ENCODE measurements at places on chromosomes 7 and 10.

DNA sequence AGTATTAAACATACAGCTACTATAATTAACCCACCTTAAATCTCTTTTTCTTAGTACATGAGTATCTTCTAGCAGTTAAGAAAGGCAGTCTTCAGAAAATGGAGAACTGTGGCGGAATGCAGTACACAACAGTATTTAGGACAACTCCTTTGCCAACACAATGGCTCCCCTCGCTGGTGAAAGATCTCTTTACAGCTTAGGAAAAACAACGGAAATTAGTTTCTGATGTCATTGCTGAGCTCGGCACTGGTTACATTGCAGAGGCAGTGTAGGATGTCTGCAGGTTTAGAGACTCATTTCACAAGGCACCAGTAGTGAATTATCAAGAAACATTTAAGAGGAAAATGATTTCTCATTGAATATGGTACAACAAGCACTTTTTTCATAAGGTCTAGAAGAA, 43.4 kb downstream of the GLRX3 start:
- no peak for DNase-seq

DNA sequence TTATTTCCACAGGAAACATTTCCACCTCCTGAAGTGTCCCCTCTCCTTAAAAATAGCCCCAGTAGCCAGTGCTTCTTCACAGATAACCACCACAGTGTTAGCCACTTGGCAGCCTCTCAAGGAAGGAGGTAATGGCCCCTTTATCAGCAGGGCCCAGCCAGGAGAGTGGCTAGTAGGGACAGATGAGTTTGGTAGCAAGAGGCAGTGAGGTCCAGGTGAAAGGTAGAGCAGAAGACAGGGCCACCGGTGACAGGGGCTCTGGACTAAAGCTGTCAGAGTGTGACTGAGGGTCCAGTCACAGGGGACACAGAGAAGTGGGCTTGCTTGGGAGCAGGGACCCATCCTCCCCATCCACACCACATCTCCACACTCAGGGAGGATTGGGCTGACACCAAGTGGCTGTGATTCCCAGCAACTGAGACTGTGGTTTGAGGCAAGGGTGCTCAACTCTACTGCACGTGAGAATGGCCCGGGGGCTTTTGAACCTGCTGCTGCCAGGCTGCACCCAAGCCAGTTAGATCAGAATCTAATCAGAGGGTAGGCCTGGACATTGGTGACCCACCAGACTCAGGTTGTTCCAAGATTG, 52.2 kb downstream of the C10orf120 start:
- no peak for DNase-seq

DNA sequence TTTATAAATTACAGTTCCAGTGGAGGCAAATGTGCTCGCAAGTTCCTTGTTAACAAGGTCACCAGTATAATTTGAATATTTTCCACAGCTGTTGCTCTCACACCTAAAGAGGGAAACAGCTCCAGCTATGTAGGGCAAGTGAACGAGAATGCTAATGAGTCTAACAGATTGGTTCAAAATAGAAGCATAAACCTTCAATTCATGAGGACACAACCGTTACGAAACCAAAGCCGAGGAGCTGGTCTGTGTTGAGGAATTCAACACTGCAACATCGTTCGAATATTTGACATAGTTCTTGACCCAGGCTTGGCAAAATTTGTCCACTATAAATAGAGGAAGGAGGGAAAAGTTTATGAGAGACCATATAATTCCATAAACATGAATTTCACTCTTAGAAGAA, 161.3 kb downstream of the KLF6 start:
- no peak for DNase-seq

DNA sequence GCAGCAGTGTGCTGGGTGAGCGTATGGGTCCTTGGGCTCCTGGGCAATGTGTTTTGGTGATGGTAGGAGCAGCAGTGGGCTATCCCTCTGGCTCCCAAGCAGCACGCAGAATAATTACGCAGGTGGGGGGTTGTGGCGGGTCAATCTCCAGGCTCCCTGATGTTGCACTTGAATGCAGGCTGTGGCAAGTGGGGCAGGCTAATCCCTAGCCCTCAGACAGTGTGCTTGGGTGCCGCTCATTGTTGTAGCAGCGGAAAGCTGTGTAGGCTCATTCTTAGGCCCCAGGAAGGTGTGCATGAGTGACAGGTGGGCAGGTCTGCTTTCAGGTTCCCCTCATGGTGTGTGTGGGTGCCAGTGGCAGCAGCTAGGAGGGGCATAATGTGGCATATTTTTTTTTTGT, 44.1 kb downstream of the LOXL4 start:
- no peak for DNase-seq
